Stimulated activated CD4-positive, alpha-beta T cell treated with anti-CD3 and anti-CD28 coated beads, Interleukin-1b, Interleukin-23, amount 100 ng/mL, for 1 hour (primary cell): ENCODE measurements at places on chromosomes 16 and 17.

DNA sequence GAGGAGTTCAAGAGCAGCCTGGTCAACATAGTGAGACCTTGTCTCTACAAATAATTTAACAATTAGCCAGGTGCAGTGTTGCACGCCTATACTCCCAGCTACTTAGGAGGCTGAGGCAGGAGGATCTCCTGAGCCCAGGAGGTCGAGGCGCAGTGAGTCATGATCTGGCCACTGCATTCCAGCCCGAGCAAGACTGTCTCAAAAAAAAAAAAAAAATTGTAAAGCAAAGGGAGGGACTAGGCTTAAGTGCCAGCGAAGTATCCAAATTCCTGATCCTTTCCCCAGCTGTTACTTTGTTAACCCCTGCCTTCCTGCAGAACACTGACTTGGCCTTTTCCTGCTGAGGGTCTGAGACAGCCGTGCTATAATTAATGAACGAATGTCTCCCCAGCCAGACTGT is 2.7 kb downstream of the GDPD3 start:
- no peak for DNase-seq

- DNase-seq = peak; percentile 93
Measured at GRCh38 chr17:41647940-41648410, 23.6 kb upstream of the KRT17 start.

DNA sequence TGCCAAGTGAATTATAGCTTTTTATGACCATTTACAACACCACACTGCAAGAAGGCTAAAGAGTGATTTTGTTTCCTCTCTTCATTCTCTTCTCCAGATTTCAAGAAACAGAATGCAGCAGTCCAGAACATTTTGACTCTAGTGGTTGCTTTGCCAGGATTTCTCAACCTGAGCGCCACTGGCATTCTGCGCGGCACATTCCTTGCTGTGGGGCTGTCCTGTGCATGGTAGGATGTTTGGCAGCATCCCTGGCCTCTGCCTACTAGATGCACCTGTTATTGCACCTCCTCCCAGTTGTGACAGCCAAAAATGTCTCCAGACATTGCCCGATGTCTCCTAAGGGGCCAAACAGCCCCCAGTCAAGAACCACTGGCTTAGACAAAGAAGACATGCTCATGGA is 25.7 kb upstream of the SLC39A11 start:
- no peak for DNase-seq

DNA sequence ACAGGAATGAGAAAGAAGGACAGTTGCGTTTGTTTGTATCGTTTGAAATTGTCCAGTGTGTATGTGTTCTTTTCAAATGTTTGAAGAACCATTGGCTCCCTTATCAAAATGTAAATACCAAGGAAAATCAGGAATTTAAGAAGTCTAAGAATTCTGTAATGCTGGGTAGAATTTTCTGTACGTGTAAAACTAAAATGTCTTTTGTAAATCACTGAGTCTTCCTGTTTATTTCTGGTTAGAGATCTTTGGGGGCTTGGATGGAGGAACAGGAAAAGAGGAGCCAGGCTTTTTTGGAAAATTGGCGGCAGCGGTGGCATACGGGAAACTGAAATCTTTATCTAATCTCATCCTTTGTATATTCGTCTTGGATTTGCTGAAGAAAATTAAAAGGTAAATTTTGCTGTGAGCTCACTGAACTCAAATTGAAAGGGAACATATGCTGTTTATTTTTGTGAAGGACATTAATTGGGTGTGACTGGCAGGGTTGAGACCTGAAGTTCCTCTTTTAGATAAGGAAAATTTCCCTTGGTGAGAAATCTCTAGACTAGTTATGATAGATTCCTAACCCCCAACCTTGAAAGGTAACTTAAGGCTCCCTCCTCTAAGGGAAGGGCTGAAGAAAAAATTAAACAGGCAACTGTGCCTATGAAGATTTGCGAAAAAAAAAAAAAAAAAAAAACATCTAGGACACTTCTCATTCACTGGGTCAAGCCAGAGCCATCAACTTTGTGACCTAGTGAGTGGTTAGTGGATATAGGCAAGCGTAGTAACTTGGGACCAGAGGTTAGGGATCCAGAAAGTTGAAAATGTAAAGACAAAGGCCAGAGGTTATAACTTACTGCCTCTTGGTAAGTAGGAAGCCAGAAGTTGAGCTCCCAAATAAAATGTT is 10.8 kb downstream of the TAT start:
- DNase-seq = no peak

DNA sequence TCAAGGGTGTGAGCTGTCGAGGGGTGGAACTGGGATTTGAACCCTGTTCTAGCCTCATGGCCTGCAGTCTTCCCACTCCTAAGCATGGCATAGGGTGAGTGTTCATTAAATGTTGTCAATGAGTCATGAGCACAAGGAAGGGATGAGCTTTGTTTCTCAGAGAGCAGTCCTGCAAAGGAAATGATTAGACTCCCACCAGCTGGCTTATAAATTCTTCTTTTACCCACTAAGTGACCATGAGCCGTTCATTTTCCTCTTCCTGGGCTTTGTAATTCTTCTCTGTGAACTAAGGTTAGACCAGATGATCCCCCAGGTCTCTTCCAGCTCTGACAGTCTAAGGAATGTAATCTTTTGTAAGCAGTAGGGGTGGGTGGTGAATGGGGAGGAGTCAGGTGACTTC is 47.9 kb upstream of the HNF1B start:
- DNase-seq = no peak

- DNase-seq = no peak
Measured at GRCh38 chr16:8972843-8973586, 9.3 kb upstream of the USP7 start.

DNA sequence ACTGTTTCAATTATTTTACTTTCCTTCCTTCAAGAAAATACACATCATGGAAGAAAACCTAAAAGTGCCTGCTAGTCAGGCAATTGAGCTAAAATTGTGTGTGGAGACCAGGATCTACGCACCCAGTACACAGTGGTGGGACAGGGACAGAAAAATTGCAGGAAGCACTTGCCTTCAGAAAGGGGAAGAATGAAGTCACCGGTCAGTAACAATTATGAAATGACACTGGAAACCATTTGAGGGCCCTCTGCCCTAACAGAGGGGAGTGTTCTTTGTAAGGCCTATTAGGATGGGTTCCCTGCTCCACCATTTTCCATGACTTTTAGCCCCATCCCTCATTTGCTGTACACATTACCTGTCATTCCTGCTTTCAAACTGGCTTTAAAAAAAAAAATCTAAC is 4.5 kb upstream of the PHAF1 start:
- no peak for DNase-seq
